Astrocyte of the spinal cord (primary cell): ENCODE measurements at places on chromosomes 16 and 17.

DNA sequence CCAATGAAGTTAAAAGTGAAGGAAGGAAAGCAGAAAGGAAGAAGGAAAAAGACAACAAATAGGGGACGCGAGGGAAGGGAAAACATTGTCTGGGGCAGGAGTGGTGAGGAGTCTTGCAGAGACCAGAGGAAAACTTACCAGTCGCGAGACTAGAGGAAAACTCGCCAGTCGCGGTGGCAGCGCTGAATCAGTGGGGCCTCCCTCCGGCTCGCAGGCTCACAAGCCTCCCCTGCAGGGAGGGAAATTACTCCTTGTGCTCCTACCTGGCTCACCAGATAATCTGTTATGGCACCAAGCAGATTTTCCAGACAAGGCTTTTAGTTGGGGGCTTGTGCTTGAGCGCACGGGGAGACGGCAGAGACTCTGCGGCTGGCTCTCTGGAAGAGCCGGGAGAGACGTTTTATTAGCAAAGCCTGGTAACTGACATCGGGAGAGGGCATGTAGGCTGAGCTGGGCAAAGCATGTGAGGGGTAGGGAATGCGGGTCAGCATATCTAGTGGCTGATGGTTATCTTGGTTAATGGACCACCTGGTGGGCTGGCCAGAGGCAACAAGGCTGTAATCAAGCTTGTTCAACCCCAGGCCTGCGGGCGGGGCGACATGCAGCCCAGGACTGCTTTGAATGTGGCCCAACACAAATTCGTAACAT is 37.1 kb downstream of the LCMT1 start:
- no peak for DNase-seq

DNA sequence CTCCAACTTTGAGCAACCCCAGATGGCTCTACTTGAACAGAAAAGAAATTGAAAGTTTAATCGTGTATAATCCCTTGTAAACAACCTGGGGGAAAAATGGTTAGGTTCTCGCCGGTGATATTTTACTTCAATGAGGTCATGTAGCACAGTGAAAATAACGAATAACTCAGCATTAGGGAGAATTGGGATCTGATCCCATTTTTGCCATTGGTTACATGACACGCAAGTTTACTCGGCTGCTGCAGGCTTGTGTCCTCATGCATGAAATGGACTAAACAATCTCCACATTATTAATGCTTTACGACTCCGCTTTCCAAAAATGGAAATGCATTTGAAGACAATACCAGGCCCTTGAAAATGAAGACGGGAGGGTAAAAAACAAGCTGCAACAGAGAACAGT is 45.5 kb upstream of the LRRC37A3 start:
- no peak for DNase-seq

DNA sequence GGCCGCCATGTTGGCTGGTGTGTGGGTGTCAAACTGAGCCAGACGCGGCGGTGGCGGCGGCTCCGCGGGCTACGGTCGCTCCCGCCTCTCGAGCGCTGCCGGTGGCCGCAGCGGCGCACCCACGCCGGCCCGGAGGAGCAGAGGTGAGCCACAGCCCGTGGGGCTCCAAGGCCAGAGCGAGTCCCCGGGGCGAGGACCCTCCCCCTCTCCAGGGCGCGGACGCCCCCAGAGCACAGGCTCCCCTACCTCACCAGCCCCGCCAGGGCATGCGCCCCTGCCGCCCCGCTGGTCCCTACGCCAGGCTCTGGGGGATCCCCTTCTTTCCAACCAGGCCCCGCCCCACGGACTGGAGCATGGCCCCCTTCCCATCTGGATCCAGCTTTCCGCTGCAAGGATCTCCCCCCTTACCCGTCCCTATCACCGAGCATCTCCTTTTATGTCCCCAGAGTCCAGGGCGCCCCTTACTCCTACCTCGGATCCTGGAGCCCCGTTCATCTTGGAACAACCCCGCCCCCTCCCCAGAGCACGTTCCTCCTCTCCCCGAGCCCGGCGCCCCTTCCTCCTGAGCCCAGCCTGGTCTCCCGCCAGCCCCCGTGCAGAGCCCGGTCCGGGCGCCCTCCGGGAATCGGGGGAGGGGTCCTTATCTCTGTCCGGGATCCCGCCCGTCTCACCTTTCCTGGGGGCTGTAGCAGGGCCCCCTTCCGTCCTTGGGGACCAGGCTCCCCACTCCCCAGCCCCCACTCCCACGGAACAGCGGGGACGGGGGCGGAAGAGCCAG is 412 bp downstream of the EPN2 start:
- DNase-seq: no peak

- DNase-seq: no peak
Observed at GRCh38 chr17:76843703-76844484, 24.3 kb upstream of the MGAT5B start.

- DNase-seq: no peak
Observed at GRCh38 chr16:23597003-23597756, 1.1 kb upstream of the NDUFAB1 start.

DNA sequence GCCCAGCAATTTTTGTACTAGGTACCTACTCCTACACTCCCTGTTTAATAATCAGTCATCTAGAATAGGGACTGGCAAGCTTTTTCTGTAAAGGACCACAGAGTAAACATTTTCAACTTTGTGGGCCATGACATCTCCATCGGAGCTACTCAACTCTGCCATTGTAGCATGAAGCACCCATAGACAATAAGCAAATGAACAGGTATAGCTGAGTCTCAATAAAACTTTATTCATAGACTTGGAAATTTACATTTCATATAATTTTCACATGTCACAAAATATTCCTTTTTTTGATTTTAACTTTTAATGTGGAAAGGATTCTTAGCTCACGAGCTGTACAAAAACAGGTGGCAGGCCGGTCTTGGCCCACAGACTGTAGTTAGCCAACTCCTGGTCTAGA is 345.8 kb downstream of the SOX9 start:
- no peak for DNase-seq

- DNase-seq: no peak
Observed at GRCh38 chr16:52498328-52499059, 48.4 kb downstream of the TOX3 start.

GRCh38 chr17:74396567-74396966 is 29.3 kb downstream of the GPR142 start:
- no peak for DNase-seq

DNA sequence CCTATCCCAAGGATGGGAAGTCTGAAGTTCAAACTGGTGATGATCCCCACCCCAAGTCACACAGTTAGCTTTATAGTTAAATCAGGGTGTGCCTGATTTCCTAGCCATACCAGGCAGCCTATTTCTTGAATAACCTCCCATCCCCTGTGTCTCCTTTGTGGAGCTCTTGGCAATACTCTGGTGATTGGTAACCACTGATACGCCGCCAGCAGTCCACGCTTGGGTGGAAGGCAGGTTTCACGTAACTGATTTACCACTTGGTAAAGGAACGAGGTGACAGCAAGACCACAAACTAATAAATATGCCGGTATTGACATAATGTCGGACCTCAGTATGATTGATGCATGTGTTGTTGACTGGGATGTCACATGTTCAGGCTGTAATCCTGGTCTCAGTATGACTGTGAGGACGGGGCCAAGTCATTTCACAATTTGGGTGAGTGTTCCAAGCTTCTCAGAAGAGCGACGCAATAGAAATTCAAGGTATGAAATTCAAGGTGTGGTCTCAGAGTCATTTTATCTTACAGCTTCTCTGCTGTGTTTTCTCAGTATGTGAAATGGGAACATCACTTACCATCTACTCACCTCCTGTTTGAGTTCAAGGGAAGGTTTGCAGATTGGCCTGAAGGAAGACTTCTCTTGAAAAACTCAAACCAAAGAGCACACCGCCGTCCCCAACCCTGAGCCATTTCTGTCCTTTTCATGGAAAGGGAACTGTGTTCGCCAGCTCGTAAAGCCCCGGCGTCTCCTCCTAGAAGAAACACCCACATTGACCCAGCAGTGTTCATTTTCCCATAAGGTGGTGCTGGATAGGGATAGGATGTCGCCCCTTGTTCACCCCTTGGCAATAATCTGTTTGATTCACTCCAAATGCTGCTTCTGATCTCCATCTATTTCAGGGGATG is 678.9 kb downstream of the WWOX start:
- no peak for DNase-seq

- no peak for DNase-seq
Observed at GRCh38 chr17:56468840-56469239, 124.7 kb upstream of the NOG start.

DNA sequence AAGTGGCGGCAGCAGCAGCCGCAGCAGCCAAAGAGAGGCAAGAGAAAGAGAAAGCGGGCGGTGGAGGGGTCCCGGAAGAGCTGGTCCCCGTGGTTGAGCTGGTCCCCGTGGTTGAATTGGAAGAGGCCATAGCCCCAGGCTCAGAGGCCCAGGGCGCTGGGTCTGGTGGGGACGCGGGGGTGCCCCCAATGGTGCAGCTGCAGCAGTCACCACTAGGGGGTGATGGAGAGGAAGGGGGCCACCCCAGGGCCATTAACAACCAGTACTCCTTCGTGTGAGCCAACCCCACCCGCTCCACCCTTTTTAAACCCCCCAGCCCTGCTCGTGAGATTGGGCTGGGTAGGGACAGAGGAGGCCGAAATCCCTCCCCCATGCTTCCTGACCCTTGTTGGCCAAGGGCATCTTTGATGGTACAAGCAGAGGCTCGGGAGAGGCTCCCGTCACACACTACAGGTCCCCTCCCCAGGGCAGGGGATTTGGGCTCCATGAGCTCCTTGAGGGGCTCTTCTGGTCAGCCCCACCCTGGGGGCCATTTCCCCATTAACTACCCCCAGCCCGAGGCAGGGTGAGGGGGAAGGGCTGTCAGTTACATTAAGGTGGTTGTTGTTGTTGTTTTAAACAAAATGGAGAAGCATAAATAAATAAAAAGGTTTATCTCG is 4.6 kb upstream of the ATP2A1 start:
- DNase-seq: no peak

DNA sequence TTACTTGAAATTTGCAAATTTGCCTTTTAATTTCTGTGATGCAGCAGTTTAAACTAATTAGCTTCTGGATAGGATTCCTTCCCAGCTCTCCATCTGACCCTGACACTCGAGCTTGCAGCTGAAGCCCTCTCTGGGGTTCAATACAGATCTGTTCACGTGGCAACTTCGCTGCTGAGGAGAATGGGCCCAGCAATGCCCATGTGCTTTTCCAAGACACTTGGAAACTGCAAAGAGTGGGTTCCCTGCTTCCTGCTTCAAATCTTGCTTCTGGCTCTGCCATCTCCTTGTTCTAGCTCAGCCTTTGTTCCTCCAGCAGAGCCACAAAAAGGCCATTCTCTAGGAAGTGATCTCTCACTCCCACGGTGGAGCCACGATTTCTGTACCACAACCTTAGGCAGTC is 50.0 kb upstream of the IRX6 start:
- no peak for DNase-seq

- no peak for DNase-seq
Observed at GRCh38 chr16:30983289-30983889, 1.6 kb upstream of the HSD3B7 start.

DNA sequence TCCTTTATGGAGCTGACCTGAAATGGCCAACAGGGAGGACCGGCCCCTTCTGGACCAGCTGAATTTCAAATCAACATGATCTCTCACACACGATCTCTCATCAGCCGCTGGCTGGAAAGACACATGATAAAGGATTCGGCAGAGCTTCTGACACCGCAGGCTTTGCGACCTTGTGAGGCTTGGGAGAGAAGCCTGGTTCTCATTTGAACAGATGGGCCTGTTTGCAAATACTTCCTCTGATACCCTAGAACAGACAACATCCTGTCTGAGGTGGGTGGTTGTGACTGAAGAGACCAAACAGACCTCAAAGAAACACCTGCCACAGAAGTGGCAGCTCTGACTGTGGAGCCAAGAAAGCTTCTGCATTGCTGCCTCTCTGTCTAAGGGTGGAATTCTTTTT is 77.9 kb upstream of the SDK2 start:
- DNase-seq: no peak

DNA sequence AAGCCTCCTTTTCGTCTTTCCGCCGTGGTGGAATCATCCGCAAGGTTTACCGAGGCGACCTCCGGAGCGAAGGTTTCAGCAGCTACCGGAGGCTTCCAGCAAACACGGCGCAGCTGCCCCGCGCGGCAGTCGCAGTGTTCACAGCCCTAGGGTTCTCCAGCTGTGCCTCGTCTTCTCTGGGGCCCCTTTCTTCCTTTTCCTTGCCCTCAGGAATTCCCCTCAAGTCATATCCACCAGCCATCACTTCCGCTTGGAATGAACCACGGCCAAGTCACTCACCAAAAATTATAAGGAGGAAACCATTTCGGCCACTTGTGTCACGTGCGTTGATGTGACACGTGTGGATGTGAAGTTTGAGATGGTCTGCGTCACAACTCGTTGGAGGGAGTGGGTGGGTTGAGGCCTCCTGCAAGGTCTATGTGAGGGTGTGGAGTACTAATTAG is 636 bp upstream of the ERN1 start:
- DNase-seq: no peak

DNA sequence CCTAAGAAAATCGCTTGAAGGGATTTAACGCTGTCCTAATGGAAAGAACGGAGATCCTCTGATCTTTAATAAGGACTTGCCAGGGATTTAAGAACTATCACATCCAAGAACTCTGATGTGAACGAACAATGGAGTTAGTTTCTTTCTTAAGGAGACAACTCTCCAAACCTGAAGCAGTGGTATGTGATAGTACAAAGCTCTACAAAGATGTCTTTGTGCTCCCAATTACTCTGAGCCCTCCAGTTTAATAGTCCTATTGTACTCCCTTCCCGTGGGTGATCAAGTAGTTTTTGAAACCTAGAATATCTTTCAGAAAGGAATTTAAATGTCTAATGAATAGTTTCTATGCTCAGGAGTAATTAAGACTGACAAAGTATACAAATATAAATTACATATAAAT is 123.8 kb downstream of the FTO start:
- DNase-seq: no peak
